Activated CD4-positive, alpha-beta T cell treated with anti-CD3 and anti-CD28 coated beads, Interleukin-2, amount 50 U/mL, for 24 hours (primary cell): ENCODE measurements at places on chromosomes 2 and 18.

- DNase-seq = no peak
Observed at GRCh38 chr2:226198956-226199355, 600.7 kb downstream of the IRS1 start.

DNA sequence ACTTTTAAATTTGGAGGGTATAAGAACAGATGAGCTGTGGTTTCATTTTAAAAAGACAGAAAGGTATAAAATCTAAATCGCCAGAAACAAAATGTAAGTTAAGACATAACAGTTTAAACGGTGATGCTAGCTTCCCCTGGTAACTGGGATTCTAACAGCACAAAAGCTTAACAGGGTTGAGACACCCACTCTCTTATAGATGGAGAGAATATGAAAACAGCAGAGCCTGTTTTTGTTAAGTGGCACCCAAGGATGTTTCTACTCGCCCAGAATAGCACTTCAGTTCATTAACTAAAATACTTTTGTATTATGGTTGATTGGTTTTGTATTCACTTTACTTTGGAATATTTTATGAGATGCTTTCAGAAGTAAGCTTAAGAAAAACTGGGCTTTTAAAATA lies 151.9 kb upstream of the RND3 start:
- DNase-seq = no peak

DNA sequence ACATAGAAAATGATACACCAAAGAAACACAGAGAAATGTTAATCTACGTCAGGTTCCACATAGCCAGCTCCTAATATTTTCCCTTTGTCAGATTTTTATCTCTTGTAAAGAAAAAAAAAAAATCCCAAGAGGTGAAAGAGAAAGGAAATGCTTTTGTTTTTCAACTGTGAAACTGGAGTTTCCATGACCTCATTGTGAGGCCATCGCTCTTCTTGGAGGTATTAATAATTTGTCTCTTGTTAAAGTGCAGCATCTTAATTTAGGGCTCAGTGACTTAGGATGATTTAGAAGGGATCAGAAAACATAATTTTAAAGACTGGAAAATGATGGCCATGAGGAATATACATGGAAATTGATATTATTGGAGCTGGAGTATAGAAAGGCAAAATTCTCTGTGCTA lies 21.7 kb downstream of the ARHGAP28 start:
- no peak for DNase-seq

GRCh38 chr2:175282886-175283285 lies 101.4 kb upstream of the ATP5MC3 start:
- DNase-seq = no peak

GRCh38 chr18:4639628-4640310 lies 184.7 kb upstream of the DLGAP1 start:
- no peak for DNase-seq

- DNase-seq = no peak
Observed at GRCh38 chr2:120509991-120510735, 164.2 kb downstream of the INHBB start.

GRCh38 chr18:55328301-55328700 lies 259.7 kb downstream of the TCF4 start:
- DNase-seq = no peak
